ENCODE measurements at places on chromosomes 2 and 18.

GRCh38 chr2:121418494-121419058, 112.1 kb upstream of the RNU4ATAC start:
- no peak for DNase-seq

DNA sequence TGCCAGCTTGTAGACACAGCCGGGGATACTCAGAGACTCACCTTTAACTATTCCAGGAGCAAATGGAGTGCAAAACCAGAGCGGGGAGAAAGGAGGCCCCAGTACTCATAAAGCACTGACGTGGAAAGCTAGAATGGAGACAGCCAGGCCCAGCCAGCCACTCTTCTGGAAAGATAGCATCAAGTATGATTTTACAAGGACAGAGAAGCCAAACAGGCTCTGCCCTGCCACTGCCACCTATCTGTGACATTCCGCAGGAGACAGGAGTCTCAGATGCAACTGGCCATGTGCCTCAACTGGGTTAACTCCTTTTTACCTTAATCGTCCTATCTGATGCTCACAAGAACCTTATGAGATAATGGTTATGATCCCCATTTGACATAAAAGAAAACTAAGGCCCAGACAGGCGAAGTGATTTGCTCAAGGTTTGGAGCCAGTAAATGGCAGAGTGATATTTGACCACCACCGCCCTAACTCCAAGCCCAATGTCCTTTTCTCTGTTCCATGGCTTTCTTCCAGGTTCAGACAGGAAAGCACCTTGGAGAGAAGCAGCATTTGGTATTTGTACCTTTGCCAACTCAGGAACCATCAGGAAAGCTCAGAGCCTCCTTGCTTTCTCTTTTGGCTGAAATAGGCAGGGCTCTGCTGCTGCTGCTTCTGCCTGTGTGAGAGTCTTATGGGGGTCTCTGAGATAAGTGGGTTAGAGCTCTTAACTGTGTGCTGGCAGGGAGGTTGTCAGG, 15.6 kb downstream of the KIF3C start:
- no peak for DNase-seq

DNA sequence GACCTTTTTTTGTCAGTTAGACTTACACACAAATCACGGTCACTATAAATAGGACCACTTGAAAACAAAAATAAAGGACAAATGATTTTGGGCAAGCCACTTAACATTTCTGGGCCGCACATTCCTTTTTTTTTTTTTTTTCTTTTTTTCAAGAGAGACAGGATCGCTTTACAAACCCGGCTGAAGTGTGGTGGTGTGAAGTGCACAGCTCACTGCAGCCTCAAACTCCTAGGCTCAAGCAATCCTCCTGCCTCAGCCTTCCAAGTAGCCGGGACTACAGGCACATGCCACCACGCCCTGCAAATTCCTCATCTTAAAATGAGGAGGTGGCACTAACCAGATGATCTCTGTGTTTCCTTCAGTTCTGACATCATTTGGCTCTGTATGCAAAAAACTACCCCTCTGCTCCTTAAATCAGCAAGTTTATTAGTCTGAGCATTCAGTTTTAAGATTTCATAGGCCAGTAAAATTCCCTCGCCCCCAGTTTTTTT, 28.3 kb upstream of the MRO start:
- DNase-seq, result no peak

GRCh38 chr2:9205963-9206948, at the start of gene ASAP2:
Gene ASAP2, plus strand, starts transcription at chr2:9206812. Its CDS starts 293 bp downstream, at chr2:9207105.
- peak; percentile 87 for DNase-seq

Measured in cardiac septum (tissue), 1 donor.